ENCODE measurements at places on chromosomes 11 and 22. TPM values are rescaled to one million over a fixed set of nuclear protein-coding genes. Genes with fewer than 3 reads are reported as not detected.
A peak's percentile ranks its signal among the peaks of the same experiment; 100 is the strongest.

DNA sequence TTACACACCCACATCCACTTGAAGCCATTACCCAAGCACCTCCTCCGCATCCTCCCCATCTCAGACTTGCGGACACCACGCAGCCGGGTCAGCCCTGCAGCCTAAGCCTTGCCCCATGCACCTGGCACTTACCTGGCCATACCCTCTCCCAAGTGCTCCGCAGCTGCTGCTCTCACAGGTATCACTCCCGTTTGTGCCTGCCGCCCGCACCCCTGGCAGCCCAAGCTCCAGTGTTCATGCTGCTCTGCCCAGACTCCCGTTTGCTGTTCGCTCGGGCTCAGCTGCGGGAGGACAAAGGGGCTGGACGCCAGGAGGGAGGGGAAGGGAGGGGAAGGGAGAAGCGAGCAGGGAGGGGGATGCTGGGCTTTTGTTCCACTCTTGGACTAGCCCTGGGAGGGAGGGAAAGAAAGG lies at the start of gene KLHL35:
Gene KLHL35, minus strand, starts transcription at position 293 of the 411 bp plus-strand sequence. CDS start 2,574 bp downstream, outside the sequence.
- no peak for DNase-seq

DNA sequence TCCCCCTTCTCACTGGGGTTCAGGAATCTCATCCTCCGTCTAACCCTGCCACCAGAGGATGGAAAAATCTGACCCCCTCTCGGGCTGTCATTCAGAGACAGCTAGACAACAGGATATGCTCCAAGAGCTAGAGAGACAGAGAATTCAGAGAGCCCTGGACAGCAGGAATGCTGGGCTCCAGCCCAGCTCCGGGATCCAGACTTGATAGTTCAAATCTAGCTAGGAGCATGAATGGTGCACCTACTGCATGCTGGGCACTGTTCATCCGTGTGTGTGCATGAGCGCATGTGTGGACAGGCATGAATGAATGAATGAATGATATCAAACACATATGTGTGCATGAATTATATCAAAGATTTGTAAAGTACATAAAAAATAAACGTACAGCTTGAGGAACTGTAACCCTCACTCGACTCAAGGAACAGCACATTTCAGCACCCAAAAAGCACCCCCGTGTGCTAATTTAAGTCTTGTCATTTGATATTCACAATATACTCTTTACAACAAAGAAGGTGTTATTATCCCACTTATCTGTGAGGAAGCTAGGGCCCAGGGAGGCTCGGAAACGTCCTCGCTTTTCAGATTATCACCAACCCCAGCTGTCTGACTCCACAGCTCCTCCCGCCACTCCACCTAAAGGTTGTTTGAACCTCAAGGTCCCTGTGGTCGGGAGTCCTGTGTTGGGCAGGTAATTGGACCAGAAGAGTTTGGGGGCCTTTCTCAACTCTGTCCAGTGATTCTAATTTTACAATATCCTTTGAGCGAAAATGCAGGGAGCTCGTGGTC lies 640 bp upstream of the VSIG10L2 start:
- DNase-seq: no peak

DNA sequence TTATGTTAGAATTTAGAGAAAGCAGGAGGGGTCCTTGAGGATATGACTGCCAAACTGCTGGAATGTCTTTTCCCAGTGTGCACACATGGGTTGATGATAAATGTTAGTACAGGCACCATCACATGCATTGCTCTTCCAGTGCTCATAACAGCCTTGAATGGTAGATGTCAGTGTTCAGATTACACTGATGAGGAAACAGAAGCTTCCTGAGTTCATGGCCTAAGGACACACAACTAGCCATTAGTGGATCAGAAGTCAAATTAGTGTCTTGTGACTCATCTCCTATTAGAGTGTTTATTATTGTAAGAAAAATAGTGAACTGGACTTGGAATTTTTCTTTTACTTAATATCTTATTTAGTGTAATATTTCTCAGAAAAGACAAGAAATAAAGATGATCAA lies 241.5 kb downstream of the DDX10 start:
- peak; percentile 79 for DNase-seq

DNA sequence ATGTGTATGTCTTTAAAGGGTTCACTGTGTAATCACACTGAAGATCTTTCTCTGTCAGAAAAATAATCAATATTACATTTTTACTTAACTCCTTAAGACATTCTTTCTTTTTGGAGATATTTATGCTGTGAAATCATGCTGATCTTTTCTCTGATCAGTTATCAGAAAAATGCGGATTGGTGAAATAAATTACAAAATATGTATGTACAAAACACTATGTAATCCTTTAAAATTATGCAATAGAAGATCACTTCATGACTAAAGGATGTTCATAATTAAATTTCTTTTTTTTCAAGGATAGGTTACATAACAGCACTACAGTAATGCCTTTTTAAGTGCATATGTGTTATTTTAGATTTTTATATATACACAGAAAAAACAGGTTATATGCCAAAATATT lies 24.7 kb downstream of the BTBD10 start:
- DNase-seq: no peak

DNA sequence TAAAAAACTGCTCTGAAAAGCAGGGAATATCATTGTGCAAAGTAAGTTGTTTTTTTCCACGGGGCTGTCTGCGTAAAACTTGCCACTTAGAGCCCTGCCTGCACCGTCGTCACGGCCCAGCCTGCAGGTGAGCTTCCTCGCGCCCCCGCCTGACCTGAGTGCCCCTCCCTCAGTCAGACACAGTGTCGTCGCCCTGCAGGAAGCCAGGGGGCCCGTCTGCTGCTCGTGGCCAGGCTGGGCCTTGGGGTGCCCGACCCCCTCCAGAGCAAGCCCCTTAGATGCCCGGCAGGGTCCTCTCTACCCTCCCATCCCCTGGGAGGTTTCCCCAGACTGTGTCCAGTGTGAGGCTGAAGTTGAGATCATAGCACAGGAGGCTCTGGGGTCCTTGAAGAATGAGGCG lies 31.6 kb downstream of the SBF1 start:
- DNase-seq: no peak

GRCh38 chr22:21055880-21056319 lies 10.2 kb downstream of the LRRC74B start:
- DNase-seq: no peak

GRCh38 chr11:10205928-10206327 lies 88.1 kb downstream of the SBF2 start:
- no peak for DNase-seq

- DNase-seq: no peak
Measured at GRCh38 chr11:44747316-44747715, 20.6 kb downstream of the TSPAN18 start.

DNA sequence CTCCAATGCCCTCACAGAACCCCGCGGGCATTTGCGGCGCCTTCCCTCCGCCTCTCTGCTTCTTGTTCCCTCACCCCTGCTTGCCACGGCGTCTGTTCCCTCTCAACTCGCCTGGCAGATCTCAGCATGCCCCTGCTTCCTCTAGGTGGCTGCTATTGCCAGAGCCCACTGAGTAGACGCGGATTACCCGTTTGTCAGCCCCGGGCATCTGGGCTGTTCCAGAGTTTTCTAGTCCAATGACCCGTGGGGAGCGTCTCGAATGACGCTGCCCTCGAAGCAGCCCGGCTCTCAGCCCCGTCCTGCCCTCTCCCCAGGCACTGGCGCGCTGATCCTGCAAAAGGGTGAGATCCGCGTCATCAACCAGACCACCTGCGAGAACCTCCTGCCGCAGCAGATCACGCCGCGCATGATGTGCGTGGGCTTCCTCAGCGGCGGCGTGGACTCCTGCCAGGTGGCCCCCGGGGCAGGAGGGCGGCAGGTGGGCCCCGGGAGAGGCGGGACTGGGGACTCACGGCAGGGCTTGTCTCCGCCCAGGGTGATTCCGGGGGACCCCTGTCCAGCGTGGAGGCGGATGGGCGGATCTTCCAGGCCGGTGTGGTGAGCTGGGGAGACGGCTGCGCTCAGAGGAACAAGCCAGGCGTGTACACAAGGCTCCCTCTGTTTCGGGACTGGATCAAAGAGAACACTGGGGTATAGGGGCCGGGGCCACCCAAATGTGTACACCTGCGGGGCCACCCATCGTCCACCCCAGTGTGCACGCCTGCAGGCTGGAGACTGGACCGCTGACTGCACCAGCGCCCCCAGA lies 49.7 kb downstream of the ST14 start:
- no peak for DNase-seq

DNA sequence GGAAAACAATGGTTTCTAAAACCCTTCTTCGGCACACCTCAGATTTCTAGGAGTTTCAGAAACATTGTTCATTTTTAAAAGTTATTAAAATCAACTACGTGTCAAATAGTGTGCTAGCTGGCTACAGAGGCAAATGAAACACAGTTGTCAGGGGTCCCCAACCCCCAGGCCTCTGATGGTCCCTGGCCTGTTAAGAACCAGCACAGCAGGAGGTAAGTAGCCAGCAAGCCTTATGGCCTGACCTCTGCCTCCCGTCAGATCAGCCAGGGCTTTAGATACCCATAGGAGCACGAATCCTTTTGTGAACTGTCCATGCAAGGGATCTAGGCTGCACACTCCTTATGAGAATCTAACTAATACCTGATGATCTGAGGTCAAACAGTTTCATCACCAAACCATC lies 648.2 kb downstream of the FAM181B start:
- DNase-seq: no peak

- DNase-seq: peak; percentile 42
Measured at GRCh38 chr11:112355726-112356125, 95.1 kb upstream of the PLET1 start.

DNA sequence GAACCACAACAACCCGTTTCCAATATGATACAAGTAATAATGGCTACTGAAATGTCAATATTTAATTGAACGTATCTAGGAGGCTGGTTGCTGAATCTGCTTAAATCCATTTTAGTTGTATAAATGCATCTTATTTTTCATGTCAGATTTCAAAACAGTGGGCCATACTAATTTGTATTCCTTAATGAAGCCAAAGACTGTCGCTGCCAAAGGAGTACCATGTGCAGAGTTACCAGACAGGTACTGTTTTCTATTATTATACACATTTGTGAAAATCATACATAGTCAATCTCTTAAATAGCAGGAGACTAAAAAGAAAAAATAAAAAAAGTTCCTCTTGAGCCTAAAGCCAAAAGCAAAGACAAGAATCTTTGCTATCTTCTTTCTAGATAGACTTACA lies 632.3 kb downstream of the LRRC4C start:
- no peak for DNase-seq

GRCh38 chr11:133650082-133650481 lies 117.8 kb upstream of the OPCML start:
- no peak for DNase-seq

- DNase-seq: peak; percentile 72
Measured at GRCh38 chr22:27554106-27554811, 247.3 kb downstream of the MN1 start.

DNA sequence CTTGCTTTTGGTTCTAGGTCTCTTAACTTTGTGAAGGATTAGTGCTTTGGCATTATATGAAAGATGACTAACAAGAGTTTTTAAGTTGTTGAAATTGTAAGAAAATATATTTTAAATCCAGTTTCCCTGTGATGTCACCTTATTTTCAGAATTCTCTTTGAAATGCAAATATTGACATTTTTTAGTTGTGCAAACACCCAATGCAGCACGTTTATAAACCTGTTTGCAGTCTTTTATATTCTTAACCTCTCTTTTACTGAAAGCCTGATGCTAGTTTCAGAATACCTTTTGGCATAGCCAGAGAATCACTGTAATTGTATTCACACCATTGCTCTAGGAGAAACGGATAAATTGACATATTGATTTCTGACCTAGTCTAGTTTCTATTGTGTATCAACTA lies 42.8 kb upstream of the SLC37A2 start:
- DNase-seq: peak; percentile 10

Gene FJX1
- 89.8 TPM for total RNA-seq

Gene BAIAP2L2
- total RNA-seq: 2.3 TPM

Gene GNG3
- total RNA-seq: not detected

Gene P2RX6
- total RNA-seq: 3.5 TPM

Gene MIAT
- total RNA-seq: 1.3 TPM

Gene IGLL5
- total RNA-seq: not detected

Gene MS4A4E
- total RNA-seq: not detected
